ENCODE measurements at places on chromosomes 6 and 20.

GRCh38 chr6:169837529-169838250 lies 86.3 kb downstream of the ERMARD start:
- no peaks in the 10 kb centered on the region for H3K36me3 ChIP-seq
- H3K4me1 ChIP-seq = no peaks in the 10 kb centered on the region
- no peak overlapping the region for H3K27ac ChIP-seq

DNA sequence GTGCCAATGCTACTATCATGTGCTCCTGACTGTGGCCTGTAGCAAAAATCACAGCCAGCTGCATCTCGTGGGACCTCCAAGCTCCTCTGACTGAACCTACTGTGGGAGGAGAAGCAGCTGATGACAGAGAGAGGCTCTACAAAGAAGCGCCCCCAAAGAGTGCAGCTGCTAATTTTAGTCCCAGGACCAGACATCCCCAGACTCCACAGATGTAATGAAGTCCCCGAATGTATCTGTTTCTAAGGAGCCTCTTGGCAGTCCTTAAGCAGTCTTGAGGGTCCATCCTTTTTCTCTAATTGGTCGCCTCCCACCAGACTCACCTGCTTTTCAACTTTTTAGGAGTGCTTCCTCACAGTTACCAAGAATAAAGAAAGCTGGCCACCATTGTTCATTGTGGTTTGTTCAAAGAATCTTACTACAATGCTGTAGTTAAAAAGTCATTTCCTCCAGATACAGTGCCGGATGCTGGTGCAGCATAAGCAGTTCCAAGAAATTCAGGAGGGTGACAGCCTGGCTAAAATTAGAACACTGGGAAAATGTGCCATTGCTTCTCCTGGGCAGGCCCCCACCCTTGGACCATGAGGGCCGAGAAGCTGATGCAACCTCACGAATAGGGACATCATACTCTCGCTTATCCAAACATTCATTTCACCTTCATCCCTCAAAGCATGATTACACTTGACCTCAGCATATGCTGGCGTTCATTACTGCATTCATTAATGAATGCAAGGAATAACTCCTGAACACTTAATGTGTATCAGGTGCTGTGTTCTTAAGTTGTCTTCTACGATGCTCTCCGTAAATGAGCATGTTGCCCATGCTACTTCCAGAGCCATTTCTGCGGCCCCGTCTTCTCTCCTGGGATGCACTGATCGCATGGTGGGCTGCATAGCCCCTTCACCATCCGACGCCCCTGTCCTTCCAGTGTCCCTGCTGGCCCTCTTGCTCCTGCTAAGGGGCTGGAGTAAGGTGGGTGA lies 66.4 kb downstream of the LY86 start:
- peaks cover 95% of the 10 kb centered on the region for H3K4me1 ChIP-seq
- H3K4me3 ChIP-seq = peak overlapping the region; percentile 25
- H3K27ac ChIP-seq = peak overlapping the region; percentile 95
- DNase-seq = peak; percentile 74
- peaks cover 44% of the 10 kb centered on the region for H3K36me3 ChIP-seq

- H3K27me3 ChIP-seq = no peaks in the 10 kb centered on the region
- peak overlapping the region; percentile 98 for H3K27ac ChIP-seq
- peaks cover 24% of the 10 kb centered on the region for H3K4me1 ChIP-seq
- H3K36me3 ChIP-seq = peaks cover 57% of the 10 kb centered on the region
Measured at GRCh38 chr6:32969685-32970412, 1.5 kb downstream of the BRD2 start.

DNA sequence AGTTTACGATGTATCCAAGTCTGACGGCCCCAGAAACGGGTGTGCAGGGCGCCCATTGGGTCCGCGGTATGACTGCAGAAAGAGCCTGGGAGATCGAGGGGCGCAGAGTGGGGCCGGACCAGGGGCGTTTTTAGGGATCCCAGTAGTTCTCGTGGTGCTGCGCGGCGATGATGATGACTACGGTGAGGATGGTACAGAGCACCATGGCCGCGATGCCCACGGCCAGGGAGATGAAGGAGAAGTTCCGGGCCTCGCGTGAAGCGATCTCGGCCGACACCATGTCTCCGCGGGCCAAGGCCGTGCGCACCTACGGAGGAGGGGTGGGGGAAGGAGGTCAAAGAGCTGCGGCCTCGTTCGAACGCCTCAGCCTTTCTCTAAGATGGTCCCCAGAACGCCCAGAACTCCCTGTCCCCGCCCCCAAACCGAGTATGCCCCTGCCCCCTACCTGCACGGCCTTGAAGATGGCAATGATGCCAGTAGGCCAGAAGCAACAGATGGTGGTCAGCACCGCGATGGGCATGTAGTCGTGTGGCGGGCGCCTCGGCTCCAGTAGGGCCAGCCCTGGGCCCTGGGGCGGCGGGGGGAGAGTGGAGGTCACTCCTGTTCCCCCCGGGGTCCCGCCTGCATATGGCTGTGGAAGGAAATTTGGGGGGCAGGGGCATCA lies 2.5 kb downstream of the PRRT1 start:
- peak overlapping the region; percentile 70 for H3K4me3 ChIP-seq
- H3K27me3 ChIP-seq = peaks cover 72% of the 10 kb centered on the region
- H3K4me1 ChIP-seq = peaks cover 35% of the 10 kb centered on the region
- peaks cover 5% of the 10 kb centered on the region for H3K36me3 ChIP-seq
- H3K27ac ChIP-seq = peak overlapping the region; percentile 25

DNA sequence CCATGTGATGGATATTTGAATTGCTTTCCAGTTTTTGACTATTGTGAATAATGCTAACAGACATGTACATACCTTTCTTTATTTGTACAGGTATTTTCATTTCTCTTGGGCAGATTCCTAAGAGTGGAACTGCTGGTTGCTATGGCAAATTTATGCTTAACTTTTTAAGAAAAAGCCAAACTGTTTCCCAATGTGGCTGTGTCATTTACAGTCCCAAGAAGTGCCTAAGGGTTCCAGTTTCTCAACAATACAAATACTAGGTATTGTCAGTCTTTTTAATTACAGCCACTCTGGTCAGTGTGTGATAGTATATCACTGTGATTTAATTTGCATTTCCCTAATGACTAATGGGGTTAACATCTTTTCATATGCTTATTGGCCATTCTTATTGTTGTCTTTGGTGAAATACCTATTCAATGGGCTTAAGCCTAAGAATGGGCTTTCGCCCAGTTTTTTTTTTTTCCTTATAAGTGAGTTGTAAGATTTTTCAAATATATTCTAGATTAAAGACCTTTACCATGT lies 10.3 kb downstream of the REPS1 start:
- peaks cover 17% of the 10 kb centered on the region for H3K4me1 ChIP-seq
- no peaks in the 10 kb centered on the region for H3K27me3 ChIP-seq
- no peak for DNase-seq
- no peak overlapping the region for H3K4me3 ChIP-seq

DNA sequence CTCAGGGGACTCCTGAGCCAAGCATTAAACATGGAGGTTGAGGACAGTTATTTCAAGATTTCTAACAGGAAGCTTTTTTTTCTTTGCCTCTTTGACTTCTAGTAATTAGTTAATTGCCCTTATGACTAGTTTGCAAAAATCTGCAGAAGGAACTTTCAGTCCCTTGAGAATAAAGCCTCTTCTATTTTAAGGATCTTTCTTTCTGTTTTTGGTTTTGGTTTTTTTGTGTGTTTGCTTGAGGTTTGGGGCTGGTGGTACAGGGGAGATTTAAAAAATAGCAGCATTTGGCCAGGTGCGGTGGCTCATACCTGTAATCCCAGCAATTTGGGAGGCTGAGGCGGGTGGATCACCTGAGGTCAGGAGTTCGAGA lies 259.3 kb downstream of the BMP7 start:
- peaks cover 11% of the 10 kb centered on the region for H3K27me3 ChIP-seq
- H3K4me3 ChIP-seq = no peak overlapping the region
- DNase-seq = no peak
- H3K27ac ChIP-seq = no peak overlapping the region

DNA sequence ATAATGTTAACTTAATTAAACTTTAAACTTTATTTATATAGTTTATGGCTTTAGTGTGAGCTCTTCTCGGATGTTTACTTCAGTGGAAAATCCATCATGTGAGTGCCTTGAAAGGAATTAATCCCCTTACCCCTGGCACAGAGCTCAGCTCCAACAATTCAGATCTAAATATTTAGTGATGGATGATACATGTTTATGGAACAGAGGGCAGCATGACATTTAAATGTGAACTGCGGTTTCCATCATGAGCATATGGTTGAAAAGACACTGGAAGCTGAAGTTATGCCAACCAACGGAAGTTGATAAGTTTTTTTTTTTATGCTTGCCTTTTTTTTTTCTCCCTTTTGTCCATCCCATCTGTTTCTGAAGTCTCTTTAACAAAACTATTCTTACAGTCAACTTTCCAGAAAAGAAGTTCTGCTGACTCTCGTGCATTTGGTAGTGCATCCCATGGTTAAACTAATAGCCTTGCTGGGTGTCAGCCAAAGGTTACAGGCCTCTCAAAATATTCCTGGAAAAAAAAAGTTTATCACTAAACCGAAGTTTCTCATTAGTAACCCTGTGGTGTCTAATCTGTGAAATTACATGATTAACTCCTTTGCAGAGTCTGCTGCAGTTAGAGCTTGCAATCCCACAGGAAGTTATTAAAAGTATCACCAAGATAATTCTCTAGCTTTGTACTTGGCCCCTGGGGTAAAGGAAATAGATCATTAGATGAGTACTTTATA lies 243.9 kb upstream of the TCF21 start:
- H3K27me3 ChIP-seq = no peaks in the 10 kb centered on the region
- no peak overlapping the region for H3K4me3 ChIP-seq
- H3K4me1 ChIP-seq = no peaks in the 10 kb centered on the region
- no peak for DNase-seq
- no peak overlapping the region for H3K27ac ChIP-seq

DNA sequence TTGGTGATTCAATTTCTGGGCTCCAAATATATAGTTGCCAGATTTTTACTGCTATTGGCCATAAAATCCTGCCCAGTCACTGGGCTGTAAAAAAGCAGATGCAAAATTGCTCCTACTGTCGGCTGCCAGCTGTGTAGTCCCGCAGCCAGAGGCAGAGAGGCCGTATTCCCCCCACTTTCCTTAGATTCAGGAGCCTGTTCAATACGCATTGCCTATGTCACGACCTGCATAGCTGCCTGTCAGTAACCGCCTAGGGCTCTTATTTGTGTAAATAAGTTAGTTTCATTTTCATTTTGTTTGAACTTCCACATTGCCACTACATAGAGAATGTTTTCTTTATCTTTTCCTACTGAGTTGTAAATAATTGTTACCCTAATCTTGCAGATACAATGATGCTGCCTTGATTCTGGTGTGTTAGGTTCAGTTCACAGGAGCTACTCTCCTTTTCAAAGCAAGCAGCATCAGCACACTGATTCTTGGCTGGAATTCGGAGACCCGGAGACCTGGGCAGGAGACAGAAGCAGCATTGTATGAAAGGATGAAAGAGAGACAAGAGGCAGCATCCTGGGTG lies 46.0 kb upstream of the UST start:
- H3K27me3 ChIP-seq = no peaks in the 10 kb centered on the region
- H3K4me3 ChIP-seq = peak overlapping the region; percentile 77
- H3K36me3 ChIP-seq = peaks cover 8% of the 10 kb centered on the region
- H3K27ac ChIP-seq = peak overlapping the region; percentile 76

DNA sequence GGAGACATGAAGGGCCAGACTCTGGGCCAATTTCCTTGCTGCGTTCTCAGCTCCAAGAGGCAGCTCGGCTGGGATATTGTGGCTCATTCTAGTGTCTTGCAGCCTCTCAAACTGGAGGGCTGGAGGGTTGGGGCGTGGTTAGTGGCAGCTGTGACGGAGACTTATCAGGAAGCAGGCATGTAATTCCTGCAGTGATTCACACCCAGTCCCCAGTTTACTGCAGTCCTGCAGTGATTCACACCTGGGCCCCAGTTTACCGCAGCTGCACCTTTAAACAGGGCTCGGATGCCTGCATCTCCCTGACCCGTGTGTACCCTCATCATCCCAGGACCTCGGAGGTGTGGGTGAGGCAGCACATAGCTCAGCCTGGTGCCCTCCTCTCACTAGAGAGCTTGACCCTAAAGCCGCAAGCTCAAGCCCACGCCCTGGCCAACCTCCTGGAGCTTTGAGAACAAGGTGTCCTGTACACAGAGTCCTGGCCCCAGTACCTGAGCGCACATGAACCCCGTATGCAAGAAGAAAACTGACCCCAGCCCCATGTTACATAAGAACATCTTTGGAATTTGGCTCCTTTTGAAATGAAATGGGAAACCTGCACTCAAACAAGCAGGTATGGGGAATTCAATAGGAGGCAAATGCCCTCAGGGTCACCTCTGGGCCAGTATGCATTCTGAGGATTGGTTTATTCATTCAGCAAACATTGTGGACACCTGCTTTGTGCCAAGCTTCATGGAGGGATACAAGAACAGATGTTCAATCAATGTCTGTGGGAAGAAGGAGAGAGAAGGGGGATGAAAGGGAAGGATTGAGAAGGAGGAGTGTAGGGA lies 55.3 kb upstream of the FAM83D start:
- H3K4me3 ChIP-seq = peak overlapping the region; percentile 26
- H3K36me3 ChIP-seq = peaks cover 29% of the 10 kb centered on the region
- peak; percentile 54 for DNase-seq
- H3K27ac ChIP-seq = peak overlapping the region; percentile 65
- H3K4me1 ChIP-seq = peaks cover 79% of the 10 kb centered on the region
- no peaks in the 10 kb centered on the region for H3K27me3 ChIP-seq

- no peak overlapping the region for H3K4me3 ChIP-seq
- H3K27me3 ChIP-seq = no peaks in the 10 kb centered on the region
- peaks cover under 1% of the 10 kb centered on the region for H3K36me3 ChIP-seq
- no peak overlapping the region for H3K27ac ChIP-seq
Measured at GRCh38 chr6:158287047-158287446, 25.2 kb upstream of the TULP4 start.

DNA sequence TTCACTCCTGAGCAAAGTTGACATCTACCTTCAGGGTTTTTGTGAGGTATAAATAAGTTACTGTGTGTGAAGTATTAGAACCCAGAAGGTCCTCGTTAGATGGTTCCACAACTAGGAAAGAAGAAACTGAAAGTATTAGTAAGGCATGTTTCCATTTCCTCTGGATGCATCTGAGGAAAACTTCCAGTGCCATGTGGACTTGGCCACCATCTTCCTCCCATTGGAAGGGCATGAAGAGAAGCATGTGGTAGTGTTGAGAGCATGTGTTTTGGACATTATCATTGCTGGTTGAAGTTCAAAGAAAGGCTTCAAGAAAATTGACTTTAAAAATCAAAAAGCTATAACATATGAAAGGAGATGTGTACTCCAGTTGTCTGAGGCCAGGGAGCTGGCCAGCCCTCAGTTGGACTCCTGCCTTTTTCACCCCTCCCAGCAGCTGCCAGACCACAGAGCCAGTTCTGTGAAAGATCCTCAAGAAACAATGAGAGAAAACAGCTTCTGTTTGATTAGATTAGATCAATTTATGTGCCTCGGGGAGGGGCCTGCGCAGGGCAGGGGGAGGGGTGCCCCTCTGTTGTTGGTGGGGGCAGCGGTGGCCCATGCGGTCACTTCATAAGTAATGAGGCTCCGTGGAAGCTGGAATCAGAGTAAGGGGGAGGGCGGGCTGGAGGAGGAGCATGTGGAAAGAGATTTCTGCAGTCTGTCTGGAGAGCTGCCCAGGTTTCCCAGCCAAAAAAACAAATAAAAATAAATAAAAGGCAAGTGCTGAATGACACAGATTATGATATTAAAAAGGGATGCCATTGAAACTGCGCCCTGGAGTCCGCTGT lies 154.0 kb downstream of the JARID2 start:
- DNase-seq = no peak
- H3K27me3 ChIP-seq = no peaks in the 10 kb centered on the region
- H3K27ac ChIP-seq = no peak overlapping the region
- H3K4me3 ChIP-seq = peak overlapping the region; percentile 10
- H3K4me1 ChIP-seq = peaks cover 77% of the 10 kb centered on the region
- no peaks in the 10 kb centered on the region for H3K36me3 ChIP-seq

All from activated CD4-positive, alpha-beta memory T cell treated with anti-CD3 and anti-CD28 coated beads, Interleukin-2, amount 10 ng/mL, durations not matched to agents 7 days and 5 days (primary cell).